Hematopoietic multipotent progenitor cell treated with erythropoietin and hydrocortisone succinate and interleukin-3 and kit ligand, for 6 days (in vitro differentiated cells): ENCODE measurements at places on chromosomes 2 and 18.
A peak's percentile ranks its signal among the peaks of the same experiment; 100 is the strongest.

GRCh38 chr2:231930593-231931281, 4.5 kb upstream of the NPPC start:
- no peak for DNase-seq

GRCh38 chr2:45269149-45269793, 260.0 kb upstream of the SIX2 start:
- no peak for DNase-seq

DNA sequence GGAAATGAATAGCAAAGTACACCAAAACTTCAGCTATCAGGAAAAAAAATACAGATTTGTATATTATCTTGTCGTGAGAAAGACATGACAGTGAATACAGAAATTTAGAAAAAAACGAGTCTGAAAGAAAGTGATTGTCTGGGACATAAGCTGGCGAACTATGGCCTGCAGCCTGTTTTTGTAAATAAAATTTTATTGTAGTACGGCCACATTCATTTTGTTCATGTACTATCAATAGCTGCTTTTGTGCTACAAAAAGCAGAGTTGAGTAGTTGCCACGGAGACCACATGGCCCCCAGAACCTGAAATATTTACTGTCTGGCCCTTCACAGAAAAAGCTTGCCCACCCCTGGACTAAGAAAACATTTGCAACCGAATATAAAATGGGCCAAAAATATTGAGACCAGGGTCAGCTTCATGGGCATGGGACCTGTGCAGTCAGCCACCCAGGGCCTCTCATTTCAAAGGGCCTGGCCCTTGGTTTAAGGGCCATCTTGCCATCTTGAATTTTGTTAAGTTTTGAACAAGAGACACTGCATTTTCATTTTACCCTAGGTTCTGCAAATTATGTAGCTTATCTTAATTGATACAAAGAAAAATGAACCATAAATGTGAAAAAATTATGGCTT, 17.9 kb downstream of the ANTXR1 start:
- no peak for DNase-seq

DNA sequence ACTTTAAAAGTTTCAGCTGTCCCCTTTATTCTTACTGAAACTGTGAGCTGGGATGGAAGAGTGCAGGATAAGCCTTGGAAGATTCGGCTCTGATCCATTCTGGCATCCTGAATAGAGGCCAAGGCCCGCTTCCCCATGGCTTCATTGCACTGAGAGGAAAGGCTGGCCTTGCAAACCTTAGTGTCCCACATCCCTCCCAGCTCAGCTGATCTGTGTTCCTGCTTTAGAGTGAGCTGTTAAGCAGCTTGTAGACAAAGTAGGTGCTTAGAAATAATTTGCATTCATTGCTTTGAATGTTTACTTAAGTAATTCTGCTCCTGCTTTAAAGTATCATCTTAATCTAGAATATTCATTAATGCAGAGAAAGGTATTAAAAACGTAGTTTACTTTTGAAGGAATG, 169.6 kb upstream of the BOD1L2 start:
- DNase-seq = no peak

DNA sequence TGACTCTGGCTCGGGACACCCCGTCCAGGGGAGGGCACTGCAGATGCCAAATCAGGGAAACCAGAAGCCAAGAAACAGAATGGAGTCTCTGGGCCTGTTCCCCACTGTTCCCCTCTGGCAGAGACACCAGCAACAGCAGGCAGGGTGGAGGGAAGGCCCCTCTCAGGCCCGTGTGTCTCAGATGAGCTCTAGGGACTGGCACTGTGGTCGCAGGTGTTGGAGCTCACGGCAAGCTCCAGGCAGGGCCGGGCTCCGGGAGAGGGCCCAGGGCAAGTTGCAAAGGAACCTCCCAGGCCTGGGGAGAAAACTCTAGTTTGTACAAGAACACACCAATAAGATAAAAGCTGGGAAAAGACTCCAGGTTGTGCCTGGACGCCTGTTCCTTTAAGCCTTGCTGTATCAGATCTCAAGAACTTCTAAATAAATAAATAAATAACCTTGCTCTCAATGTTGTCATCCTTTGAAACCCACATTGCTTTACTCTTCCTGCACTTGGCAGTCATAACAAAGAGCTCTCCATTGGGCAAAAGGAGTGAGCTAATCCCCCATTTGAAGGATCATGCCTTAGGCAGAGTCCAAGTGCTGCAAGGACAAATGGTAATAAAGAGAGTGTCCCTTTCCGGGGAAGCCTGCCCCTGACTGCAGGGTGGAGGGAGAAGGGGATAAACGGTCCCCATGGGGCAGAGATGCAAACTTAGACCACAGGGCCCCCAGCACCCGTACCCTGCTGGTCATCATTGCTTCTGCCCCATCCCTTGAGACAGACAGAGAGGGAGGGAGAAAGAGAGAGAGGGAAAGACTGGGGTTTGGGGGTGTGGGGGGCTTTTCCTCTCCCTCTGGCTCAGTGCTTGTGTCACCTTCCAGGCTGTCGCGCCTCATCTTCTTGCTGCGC, 33.3 kb downstream of the CNGA3 start:
- no peak for DNase-seq

DNA sequence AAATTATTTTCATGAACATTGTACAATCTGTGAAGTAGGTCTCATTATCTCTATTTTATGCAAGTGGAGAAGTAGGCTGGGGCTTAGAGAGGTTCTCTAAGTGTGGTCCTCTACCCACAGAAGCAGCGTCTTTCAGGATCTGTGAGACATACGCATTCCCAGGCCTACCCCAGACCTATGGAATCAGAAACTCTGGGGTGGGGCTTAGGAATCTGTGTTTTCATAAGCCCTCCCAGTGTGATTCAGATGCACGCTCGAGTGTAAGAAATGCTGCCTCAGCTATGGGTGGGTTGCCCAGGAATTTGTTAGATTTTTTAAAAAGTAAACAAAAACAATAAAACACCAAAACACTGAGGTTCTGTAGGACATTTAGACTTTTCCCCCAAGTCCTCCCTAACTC, 14.8 kb upstream of the ZAP70 start:
- no peak for DNase-seq

DNA sequence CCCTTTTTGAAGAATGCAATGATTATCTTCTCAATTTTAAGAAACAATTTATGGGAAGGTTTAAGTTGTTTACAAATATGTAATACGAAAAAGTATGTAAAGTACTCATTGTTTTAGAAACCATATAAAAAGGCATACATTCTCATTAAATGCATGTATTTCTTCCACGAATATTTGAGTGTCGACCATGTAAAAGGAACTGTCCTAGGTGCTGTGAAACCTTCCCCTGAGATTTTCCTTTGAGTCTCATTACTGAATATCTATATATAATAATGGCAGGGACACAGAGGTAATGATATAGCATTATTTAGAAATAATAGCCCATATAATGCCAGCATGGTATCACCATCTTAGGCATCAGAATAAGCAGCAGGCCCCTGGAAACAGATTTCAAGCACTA, 239.3 kb downstream of the ERBB4 start:
- no peak for DNase-seq

DNA sequence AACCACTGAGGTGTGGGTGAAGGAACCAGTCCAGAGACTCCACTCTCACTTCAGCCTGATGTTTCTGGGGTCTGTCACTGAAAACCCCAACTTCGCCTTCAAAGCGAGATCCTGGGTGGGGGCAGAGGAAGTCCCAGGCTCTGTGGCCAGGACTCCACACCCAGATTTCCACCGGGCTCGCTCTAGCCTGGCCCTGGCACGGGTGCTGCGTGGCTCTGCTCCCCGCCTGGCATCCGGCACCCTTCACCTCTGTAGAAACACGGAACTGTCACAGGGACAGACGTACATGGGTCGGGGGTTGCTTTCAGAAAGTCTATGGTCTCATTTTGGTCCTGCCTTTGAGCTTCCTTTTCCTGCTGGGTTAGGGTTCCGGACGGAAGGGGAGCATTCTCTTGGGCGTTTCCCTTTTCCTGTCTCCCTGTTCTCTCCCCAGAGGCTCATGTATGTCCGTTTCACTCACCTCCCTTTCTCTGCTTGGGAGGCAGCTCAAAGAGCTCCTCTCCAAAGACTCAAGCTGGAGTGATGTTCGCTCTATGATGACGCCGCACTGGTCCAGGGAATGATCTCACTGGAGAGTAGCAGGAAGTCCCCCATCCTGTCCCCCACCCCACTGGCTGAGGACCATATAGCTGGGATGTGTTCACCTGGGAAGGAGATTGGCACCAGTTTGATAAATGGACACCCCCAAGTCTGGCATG, 41.5 kb downstream of the ODC1 start:
- DNase-seq = no peak

- no peak for DNase-seq
Measured at GRCh38 chr2:118658596-118659198, 188.8 kb downstream of the EN1 start.

GRCh38 chr2:39437522-39438296, 624 bp upstream of the MAP4K3 start:
- peak; percentile 53 for DNase-seq

DNA sequence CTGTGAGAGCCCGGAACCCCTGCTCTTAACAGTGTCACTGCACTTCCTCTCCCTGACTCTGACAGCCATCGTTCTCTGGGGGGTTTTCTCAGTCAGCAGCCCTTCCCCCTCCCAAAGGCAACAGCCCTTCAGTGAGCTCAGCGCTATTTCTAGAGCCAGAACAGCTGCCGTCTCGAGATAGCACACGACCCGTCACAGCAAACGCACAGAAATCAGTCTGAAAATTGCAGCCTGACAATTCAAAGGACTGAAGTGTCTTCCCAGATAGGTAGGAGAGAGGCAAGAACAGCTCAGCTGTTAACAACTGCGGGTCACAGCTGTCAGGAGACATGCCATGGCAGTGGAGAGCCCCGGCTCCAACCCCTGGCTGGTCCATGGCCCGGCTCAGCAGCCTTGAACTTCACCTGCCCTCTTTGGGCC, 45.4 kb downstream of the ST8SIA5 start:
- peak; percentile 80 for DNase-seq

- DNase-seq = no peak
Measured at GRCh38 chr18:21831413-21831831, 90.8 kb downstream of the MIB1 start.

DNA sequence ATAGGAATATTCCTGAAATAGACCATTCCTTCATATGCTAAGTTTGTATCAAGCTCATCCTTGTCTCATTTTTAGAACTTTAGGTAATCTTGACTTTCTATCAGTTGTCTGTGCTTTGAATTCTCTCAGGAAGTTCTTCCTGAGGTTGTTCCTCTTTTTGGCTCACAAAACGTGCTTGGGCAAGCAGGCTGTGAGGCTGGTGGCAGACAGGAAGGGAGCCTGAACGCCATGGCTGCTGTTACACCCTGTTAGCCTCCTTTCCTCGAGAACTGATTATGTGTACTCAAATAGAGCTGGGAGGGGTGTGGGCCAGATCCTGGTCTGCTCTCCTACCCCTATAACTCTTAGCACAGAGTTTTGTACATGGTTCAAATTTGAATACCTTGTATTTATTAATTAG, 136.4 kb upstream of the CELF4 start:
- DNase-seq = peak; percentile 34

- DNase-seq = no peak
Measured at GRCh38 chr2:70753902-70754301, 14.1 kb downstream of the ADD2 start.
